Left hindlimb (tissue), 1 donor: ENCODE measurements at places on chromosomes 3 and 15.
A peak's percentile ranks its signal among the peaks of the same experiment; 100 is the strongest.

- peak; percentile 52 for DNase-seq
These were observed 4.8 kb upstream of the MECOM start for GRCh38 chr3:169668072-169668956.

- DNase-seq: no peak
These were observed 24.0 kb downstream of the PLA2G4B start for GRCh38 chr15:41862515-41863116.

GRCh38 chr15:67025719-67026609, 39.4 kb upstream of the SMAD3 start:
- DNase-seq: no peak

DNA sequence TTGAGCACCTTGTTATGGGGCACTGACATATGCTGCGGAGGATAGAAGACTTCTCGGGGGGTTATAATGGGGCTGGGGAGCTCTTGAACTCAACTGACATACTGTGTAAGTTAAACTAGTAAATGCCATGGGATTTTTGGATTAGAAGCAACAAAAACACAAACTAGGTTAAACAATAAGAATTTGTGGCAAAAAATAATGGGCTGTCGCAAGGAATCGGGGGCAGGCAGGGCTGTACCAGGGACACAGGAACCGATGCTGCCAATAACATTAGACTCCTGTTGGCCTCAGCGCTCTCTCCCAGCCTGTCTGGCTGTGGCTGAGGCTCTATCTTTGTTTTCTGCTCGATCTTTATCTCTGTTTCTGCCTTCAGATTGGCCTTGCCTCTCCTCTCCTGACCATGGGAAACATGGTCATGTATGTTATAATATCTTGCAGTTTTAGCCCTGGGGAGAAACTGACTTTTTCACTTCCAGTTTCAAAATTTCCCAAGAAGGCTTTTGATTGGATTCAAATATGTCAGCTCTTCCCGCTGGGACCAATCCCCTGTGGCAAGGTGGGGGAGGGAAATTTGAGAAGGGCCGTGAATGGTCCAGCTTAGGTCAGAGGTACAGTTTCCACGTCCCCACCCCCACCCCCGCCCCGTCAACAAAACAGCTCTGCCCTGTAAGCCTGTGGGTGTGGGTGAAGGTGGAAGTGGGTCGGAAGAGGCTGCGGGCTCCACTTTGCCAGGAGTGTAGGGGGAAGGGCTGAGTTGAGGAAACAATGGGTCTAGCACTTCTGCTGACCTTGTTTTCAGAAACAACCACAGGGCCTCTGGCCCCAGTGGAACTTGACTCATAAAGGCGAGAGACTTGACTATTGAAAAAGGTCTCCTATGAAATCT, 161.1 kb upstream of the TBL1XR1 start:
- peak; percentile 83 for DNase-seq

GRCh38 chr15:58284293-58284692, 146.1 kb downstream of the AQP9 start:
- DNase-seq: no peak

GRCh38 chr15:90893175-90894090, 9.1 kb downstream of the FES start:
- DNase-seq: no peak

- no peak for DNase-seq
These were observed 75.3 kb upstream of the BOC start for GRCh38 chr3:113136071-113136470.

- no peak for DNase-seq
These were observed 563.6 kb upstream of the ADAMTS9 start for GRCh38 chr3:65251375-65251774.

DNA sequence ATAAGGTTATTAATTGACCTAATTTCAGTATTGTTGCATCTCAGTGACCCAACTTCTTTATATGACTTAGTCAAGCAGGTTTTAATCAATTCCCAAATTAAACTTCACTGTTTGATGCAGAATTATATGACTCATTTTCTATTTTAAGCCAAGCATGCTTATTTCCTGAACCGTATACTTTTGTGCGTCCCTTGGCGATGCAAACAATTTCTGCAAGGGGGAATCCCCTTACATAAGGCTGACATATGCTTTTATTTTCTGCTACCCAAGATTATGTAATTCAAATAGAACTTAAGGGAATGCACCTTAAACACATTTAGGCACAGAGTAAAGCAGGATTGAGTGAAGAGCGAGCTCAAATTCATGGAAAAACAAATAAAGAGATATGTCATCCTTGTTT, 303.9 kb downstream of the PDCD6IP start:
- DNase-seq: no peak

DNA sequence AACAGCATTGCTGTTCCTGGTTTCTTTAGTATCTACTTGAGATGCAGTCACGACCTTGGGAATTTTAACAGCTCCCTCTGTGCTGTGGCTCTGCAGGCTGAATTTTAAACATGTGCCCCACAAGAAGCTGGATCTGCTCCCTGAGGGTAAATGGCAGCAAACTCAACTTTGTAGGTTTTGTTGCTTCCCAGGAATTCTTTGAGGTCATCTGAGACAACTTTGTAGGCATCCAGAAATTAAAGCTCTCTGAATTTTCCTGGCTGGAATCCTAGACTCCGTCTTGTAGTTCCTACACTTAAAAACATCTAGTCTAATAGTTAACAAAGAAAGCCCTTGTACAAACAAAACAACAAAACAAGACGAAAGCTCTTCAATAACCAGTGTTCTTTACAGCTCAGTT, 366.3 kb downstream of the FEZF2 start:
- no peak for DNase-seq

DNA sequence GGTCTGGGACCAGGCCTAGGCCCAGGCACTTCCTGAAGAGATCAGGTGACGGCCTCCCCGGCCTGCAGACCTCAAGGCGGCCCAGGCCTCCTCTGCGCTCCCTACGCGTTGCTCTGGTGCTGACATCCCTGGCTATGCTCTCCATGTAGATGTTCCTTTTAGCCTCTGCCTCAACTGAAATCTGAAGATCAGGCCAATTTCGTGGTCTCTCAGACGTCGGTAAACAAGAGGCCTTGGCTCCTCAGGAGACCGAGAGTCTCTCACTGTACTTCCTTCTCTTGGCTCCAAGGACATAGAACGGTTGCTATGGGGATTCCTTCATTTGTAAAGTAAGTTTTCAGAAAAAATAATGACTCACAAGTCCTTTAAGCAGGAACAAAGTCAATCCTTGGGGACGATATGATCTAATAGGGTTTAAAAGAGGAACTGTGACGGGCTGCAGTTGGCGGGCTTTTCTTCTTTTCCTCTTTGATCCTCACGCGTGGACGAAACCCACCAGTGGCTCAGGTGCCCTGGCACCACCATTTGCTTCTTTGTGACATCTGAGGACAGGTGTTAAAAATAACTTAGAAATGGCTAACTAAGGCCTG, 55.6 kb upstream of the CGNL1 start:
- no peak for DNase-seq

DNA sequence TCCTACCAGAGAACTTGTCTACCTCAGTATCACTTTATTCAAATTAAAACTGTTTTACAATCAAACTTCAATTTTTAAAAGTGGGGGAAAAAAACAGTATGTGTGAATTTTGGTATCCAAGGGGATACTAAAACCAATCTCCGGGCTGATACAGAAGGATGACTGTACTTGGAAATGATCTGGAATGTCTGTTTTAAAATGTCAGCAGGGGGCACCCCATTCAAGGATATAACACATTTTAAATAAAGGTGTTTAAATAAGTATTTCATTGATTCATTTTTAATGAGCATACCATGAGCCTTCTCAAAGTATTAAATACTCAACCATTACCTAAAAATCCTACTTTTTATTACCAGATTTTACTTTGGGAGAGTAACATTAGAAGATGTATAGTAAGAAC, 67.9 kb downstream of the ULK4 start:
- no peak for DNase-seq

GRCh38 chr15:75237316-75237982, 20.7 kb upstream of the GOLGA6C start:
- DNase-seq: no peak

- no peak for DNase-seq
These were observed 194.1 kb upstream of the KCNMB2 start for GRCh38 chr3:178342111-178342510.

- DNase-seq: no peak
These were observed 62.3 kb downstream of the CEP152 start for GRCh38 chr15:48748535-48748934.

GRCh38 chr15:76846782-76847181, 58.4 kb downstream of the SCAPER start:
- no peak for DNase-seq

DNA sequence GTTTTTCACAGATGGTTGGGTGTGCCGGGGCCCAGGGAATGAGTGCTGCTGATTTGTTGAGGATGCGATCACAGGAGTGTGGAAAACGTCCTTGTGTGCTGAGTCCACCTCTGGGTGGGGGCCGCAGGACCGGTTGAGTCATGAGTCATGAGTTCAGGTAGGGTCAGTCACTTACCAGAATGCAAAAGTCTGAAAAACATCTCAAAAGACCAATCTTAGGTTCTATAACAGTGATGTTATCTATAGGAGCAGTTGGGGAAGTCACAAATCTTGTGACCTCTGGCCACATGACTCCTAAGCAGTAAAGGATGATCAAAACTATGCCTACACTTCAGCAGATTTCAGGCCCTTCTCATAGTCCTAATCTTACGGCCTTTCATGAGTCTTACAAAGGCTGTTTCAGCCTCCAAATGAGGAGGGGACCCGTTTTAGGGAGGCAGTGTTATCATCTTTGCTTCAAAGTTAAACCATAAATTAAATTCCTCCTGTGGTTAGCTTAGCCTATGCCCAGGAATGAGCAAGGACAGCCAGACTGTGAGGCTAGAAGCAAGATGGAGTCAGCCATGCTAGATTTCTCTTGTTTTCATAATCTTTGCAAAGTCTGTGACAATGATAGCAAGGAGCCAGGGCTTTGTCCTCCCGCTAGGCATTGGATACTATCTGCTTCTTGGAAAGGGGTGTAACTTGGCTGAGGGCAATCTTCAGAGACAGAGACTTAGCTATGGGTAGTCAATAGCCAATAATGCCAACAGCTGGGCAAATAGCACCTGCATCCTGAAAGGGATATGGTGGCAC, 30.6 kb upstream of the PIAS1 start:
- DNase-seq: no peak

- no peak for DNase-seq
These were observed 21.0 kb downstream of the ILDR1 start for GRCh38 chr3:122000936-122001605.

DNA sequence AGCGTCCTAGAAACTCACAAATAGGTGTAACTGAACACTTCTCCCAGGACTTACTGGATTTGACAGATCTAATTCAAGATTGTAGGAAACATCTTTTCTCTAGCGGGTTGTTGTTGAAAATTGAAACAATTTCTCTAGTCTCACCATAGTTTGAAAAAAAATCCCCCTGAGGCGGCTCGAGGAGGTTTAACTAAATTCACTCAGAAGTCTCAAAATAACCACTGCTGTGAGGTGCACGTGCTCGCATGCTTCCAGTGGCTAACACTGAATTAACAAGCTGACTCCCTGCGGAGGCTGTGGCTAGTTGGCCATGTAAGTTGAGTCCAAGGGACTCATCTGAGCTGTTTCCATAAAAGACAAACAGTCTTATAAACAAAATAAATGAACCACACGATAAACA, 503.9 kb downstream of the OCA2 start:
- no peak for DNase-seq

DNA sequence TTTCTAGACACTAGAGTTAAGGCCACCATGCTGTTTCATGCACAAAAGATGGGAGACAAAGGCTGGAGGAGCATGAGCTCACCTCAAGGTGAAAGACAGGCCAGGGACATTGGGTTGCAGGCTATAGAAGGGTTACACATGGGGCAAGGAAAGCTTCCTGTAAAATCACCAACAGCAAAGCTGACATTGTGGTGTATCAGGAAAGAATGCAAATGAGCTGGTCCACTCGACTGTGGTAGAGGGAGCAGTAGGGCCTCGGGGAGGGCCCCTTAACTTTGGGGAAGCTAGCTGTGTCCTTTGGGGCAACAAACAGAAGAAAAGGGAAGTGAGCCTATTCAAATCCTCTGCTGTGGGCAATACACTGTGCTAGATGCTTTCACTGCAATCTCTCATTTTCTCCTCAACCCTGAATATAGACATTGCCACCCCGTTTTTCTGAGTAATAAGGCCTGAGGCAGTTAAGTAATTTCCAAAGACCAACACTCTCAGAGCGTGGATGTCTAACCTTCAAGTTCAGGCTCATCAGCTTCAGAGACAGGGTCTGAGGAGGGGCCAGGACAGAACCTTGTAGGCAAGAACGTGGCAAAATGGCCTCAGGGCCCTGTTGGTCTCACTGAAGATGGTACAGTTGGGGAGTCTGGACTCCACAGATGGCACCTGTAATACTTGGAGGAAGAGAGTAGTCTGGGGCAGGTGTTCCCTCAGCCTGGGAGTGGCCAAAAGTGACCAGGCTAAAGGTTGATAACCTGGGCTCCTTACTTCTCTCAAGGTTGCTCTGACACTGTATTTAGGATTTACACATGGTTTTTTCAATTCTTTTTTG, 24.1 kb downstream of the CX3CR1 start:
- no peak for DNase-seq

- no peak for DNase-seq
These were observed 3.3 kb upstream of the DCP1A start for GRCh38 chr3:53350652-53351051.

DNA sequence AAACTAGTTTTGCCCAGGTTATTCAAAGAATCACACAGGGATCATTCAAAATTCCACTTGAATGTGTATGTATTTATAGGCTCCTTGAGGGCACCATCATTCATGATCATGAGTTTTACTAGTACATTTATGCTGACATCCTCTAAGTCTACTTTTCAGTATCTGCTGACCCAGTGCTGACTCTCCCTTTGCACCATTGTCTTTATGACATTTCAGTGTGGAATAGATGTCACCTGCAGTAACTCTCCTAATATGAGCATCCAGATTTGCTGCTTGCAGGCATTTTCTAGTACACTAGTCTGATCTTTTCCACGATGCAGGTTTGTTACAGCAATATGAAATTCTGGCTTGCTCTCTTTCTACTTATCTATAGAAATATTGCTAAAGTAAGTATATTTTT, 1603.5 kb downstream of the SI start:
- no peak for DNase-seq

GRCh38 chr15:33955945-33956344, 12.4 kb upstream of the CHRM5 start:
- no peak for DNase-seq

DNA sequence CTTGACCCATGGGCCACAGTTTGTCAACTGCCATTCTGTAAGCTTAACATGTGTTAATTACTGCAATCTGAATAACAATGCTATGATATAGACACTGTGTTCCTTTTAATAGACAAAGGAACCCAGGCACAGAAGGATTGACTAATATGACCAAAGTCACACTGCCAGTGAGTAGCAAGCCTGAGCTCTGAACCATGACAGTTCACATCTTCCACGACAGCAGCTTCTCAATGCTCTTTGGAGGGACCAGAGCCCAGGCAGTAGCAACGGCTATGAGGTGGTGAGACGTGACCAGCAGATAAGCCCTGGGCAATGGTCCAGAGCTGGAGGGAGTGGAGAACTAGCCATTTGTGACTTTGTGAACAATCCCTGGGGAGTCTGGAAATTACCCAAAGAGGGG, 19.4 kb downstream of the CA12 start:
- no peak for DNase-seq

GRCh38 chr3:159250961-159251360, 449.1 kb downstream of the MFSD1 start:
- DNase-seq: no peak
